ENCODE measurements at places on chromosomes 6 and 20.

GRCh38 chr6:106477790-106478189 is 117.3 kb downstream of the CRYBG1 start:
- no peak for DNase-seq

- no peak for DNase-seq
Measured at GRCh38 chr6:22883061-22883717, 313.8 kb downstream of the HDGFL1 start.

GRCh38 chr20:22795433-22795832 is 211.1 kb upstream of the FOXA2 start:
- no peak for DNase-seq

DNA sequence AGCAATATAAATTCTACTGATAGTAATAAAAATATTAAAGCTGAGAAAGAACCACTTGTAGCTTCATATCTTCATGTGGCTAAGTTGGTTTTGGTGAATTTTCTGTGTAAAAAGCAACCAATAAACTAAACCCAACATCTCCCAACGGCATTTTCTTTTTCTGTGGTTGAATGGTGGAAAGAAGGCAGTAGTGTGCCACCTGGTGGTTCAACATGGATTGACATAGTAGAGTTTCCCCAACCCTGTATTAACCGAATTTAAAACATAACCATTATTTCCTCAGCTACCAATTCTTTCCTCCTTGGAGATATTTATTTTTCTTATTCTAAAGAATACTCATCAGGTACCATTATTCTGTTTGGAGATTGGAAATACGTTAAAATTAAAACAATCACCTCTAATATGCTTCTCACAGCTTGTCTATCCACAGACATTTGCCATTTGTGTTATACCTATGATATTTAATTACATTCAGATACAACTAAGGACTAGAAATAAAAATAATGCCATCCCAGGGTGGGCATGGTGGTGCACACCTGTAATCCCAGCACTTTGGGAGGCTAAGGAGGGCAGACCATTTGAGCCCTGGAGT is 117.1 kb upstream of the EEF1E1 start:
- peak; percentile 5 for DNase-seq

DNA sequence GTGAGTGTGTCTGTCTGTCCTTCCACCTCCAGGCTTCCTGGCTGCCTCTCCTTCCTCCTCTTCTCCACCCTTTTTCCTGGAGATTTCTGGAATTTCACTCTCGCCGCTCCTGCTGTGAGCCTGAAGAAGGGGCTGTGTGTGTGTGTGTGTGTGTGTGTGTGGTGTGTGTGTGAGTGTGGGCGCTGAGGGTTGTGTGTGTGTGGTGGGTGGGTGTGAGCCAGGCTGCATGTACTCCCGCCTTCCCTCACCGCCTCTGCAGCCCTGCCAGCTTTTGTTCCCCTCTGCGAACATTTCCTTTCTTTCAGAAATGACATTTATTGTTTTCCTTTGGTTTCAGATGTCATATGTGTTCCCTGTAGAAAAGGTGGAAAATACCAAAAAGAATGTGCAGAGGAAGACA is 76.0 kb downstream of the SRC start:
- DNase-seq, result no peak

DNA sequence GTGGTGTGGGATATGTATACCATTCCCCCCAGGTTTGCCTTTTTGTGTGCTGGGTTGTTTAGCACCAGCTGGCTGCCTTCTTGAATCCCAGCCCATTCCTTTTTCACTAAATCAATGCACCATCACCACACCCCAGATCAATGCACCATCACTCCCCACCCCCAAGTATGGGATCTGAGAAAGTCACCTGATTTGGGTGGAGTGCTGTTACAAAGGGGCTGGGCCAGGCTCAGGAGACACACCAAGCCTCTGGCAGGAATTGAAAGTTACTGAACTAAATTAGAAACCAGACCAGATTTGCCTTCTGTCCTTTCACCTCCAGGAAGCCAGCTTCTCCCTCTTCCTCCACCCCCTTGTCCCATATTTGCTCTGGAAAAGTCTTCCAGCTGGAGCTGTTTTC is 19.6 kb upstream of the PKHD1 start:
- DNase-seq, result no peak

DNA sequence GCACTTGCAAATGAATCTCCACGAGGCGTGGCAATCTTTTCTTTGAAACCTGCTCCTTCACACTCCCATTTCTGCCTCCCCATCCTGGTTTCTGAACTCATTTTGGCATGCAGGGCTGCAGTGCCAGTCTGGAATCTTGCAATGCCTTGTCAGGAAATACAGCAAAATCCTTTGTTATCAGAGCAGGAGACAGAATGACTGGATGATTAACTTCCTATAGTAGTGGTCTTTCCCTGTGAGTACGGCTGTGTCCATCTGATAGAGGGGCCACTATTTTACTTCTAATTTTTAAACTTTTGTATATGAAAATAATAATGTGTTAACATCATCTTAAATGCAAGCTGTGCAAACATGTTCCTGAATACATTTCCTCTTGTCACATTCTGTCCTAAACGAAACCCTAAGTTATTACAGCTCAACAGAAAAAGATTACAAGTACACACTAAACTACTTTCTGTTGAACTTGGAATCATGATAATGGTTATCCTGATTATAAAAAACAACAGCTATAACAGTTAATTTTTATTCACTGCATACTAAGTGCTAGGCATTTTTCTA is 140.2 kb downstream of the KIF13A start:
- DNase-seq, result no peak

GRCh38 chr6:146090474-146090873 is 61.6 kb downstream of the GRM1 start:
- no peak for DNase-seq

- DNase-seq, result no peak
Measured at GRCh38 chr20:35791821-35792220, 20.0 kb downstream of the PHF20 start.

- no peak for DNase-seq
Measured at GRCh38 chr20:4216142-4216735, 200.9 kb upstream of the RNF24 start.

- DNase-seq, result no peak
Measured at GRCh38 chr6:92069781-92070180, 1349.6 kb downstream of the EPHA7 start.

DNA sequence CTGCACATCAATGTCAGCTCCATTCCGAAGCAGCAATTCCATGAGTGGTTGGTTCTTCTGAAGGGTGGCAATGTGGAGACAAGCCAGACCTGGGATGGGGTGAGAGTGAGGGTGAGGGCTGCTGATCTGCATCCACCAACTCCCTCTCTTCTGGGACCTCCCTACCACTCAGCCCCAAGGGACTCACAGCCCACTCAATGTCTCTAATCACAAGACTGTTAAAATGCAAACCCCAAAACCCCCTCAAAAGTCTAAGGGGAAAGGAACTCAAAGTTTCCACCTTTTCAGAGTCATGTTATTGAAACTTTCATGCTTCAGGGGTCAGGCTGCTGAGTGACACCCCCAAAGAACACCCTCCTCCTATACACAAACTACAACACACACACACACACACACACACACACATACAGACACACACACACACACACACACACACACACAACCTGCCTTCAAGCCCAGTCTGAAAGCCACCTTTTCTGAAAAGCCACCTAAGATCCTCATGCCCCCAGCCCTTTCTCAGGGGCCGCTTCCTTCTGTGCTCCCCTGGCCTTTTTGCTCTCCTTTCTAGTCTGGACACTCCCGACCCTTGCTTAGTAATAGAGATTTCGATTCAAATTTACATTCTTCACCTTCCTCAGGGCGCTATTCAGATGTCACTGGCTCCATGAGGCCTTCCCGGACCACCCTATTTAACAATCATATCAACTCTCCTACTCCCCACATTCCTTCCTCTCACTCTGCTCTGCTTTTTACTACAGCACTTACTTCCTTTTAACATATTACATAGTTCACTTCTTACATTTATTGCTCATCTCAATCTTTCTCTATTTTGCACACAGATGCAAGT is 3.3 kb upstream of the SLC35B2 start:
- no peak for DNase-seq

DNA sequence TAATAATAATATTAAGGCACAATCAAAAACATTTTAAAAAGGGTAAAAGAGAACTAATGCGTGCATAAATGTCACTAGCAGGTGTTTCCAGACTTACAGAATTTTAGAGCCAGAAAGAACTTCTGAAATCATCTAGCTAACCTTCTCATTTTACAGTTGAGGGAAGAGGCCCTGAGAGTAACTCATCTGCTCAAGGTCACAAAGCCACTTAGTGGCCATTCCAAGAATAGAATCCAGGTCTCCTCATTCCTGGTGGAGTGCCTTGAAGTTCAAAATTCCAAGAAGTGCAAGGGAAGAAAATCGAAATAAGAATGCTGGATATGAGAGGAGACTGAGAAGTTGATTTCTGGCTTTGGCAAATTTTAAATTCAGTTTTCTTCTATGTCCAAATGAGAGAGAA is 3.2 kb upstream of the KIAA0408 start:
- DNase-seq, result no peak

DNA sequence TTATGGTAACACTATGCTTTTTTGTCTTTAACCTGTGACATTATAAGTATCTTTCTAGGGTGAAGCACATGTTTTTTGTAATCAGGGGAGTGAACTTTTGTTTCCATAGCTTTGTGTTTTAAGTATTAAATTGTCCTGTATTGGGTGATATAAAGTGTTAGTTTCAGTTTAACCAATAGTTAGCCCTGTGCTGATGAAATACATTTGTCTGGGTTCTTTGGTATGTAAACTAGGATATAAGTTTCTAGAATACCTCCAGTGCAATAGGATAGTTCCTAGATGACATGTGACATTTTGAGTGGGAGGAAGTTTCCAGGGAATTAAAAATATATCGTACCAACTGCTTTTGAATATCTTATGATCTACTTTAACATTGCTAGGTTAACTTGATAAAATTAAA is 611.0 kb upstream of the MARCKS start:
- no peak for DNase-seq

- no peak for DNase-seq
Measured at GRCh38 chr6:17393892-17394631, 667 bp downstream of the CAP2 start.

DNA sequence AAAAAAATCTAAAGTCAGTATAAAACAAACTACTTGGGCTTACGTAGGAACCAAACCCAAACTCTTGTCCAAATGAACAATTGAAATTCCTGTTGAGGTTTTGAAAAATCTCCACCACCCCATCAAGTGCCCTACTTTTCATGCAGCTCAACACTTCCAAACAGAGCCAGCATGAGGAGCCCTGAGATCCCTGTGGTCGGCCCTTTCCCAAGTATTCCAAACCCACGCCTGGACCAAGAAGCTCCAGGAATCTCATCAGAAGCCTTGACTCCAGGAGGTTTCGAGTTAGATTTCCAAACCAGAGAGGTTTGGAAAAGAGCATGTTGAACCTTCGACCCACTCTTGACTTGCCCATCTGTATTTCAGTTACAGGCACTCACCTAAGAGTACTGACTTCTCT is 179.3 kb downstream of the MTFR2 start:
- DNase-seq, result no peak

DNA sequence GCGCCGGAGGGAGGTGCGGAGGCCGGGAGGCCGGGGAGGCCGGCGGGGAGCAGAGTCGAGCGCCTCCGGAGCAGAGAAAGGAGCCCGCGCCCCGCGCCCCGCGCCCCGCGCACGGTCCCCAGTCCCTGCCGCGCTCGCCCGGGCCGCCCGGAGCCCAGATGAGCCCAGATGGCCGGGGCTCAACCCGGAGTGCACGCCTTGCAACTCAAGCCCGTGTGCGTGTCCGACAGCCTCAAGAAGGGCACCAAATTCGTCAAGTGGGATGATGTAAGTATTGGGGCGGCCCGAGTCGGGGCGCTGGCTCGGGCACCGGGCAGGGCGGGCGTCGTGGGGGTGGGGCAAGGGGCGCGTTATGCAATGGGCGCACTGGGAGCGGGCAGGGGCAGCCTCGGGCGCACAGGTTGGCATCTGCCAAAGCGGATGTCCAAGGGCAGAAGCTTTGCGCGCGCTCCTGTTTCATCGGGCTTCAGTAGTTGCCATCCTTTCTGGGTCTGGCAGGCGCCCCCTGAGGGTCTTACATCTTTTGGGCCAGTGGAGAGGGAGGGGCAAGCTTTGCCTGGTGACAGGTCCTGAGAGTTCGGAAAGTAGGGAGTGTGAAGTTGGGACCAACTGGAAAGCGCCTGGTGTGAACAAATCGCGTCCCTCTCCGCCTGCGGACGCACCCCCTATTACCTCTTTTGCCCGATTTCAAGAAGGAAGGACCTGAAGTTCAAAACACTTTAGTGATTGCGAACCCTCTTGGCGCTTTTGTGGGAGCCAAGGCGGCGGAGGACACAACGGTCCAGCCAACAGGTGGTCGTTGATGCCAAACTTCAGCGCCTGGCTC is 631 bp downstream of the PLCB1 start:
- DNase-seq, result no peak

GRCh38 chr6:56529594-56530191 is 113.0 kb downstream of the DST start:
- DNase-seq, result no peak

- no peak for DNase-seq
Measured at GRCh38 chr6:130426066-130426721, 60.4 kb downstream of the TMEM200A start.

DNA sequence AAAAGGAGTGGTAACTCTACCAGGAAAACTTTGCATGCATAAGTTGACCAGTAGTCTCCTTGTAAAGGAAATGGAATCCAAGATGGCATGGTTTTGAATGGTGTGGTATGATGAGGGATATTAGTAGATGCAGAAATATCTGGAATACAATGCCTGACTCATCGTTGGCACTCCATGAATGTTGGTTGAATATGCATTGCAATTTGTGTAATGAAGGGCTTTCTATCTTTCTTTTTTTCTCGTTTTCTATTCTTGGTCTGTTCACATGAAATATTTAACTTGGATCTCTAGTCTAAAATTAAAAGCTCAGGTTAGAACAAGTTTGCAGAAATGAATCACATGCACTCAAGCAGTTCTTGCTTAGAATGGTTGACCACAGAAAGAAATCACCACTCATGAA is 277.3 kb upstream of the PRND start:
- no peak for DNase-seq

GRCh38 chr6:31680226-31681134 is at the start of gene LY6G5C:
LY6G5C (minus strand) TSS chr6:31681067; CDS start chr6:31680373, 694 bp downstream.
- DNase-seq, result peak; percentile 47

DNA sequence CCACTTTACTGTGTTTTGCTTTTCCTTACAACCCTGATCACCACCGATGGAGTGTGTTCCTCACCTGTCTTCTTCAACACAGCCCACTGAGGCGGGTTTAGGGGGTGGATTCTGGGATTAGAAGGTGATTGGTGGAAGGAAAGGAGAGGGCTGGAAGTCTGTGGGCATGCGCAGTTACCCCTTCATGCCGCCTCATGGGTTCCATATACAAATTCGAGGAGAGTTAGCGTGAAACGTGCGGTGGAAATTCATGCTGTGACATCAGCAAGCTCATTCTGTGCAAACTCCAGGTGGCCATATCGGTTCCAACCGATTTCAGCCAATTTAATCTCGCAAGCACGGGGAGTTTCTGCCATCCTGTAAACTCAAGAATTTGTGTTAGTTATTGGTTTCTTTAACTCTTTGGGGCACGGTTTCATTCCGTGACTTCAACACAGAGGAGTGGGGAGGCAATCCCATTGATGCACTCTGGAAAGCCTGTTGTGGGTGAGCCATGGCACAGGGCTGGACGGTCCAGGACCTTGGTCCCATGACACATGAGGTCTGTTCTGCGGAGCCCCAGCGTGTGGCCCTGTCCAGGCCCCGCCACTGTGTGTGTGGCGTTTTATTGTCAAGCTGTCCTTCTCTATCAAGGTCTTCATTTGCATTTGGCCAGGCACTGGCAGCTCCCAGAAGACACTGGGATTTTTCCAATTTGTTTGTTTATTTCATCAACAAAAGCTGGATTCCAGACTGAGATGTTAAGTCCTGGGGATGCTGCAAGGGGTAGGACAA is 482.8 kb upstream of the SULF2 start:
- no peak for DNase-seq

All from CD4-positive, CD25-positive, alpha-beta regulatory T cell (primary cell).